ENCODE measurements at places on chromosomes 1 and 21.
A peak's percentile ranks its signal among the peaks of the same experiment; 100 is the strongest.

DNA sequence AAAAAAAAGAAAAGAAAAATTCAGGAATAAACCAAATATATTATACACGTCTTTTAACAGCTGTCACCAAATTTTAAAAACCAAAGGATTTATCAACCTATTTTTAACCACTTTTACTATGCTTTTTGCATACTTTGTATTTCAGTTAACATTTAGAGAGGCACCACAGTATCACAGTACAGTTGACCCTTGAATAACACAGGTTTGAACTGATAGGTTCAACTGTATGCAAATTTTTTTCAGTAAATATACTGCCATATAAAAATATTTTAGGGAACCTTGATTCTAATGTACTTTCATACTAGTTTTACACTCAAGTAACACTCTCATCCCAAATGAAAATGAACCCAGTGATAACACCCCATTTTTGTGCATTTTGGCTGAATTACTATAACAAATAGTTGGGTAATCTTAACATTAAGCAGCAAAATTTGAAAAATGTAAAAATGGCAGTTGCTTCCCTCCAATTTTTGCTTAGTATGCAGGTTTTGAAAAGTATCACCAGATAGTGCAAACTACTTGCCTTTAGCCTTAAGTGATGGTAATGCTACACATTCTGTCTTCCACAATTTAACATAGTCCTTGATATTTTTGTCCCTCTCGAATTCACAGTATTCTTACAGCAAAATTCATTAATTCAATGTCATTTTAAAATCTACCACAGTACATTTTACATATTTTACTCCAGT, 10.8 kb upstream of the ADCY10 start:
- no peak for DNase-seq

DNA sequence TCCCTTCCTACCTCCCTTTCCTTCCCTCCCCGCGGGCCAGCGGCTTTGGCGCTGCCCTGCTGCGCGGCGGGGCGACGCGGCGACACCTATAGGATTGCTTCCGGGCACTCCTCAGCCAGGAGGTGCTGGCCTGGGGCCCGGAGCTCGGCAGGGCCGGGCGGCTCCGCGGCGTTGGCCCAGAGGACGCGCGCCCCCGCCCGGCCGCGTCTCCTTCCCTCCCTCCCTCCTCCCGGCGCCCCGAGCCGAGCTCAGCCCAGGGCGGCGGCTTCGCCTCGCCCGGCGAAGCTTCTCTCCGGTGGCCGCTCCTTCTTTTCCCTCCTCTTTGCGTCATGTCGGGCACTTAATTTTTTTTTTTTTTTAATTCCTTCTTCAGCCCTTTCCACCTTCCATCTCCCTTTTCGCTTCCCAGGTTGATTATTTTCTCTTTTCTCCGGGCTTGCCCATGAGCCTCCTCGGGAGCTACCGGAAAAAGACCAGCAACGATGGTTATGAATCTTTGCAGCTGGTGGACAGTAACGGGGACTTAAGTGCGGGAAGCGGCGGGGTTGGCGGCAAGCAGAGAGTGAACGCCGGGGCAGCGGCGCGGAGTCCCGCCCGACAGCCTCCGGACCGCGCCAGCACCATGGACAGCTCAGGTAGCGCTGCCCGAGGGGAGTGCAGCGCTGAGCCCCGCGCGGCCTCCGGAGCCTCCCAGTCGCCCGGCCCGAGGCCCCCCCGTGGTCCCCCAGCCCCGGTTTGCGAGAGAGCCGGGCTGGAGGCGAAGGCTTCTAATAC, at the start of gene DNAJC6:
Gene DNAJC6 (plus strand): TSS at position 240 of the 774 bp plus-strand sequence. CDS start 203 bp downstream, at position 443.
- DNase-seq, result no peak

DNA sequence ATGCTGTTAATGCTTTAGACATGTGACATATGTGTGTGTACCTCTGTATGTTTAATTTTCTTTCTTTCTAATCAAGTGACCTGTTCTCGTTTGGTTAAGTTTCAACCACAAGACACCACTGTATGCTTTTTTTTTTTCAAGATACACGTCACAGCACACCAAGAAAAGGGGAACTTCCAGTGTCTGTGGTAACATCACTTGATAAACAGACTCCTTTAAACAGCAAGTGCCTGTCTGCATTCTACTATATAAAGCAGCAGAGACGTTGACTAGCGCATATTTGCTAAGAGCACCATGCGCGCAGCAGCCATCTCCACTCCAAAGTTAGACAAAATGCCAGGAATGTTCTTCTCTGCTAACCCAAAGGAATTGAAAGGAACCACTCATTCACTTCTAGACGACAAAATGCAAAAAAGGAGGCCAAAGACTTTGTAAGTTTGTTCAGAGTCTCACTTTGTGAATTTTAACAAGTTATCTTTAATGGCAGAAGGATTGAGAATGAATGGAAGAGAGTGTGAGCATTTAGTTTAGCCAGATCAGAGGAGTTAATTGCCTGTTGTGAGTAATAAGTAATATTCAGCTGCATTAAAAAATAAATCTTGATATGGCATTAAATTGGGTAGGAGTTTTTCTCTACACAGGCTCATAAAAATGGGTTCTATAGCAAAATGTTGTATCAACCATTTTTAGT, at the start of gene RGS1:
Gene RGS1 (plus strand): TSS at position 275 of the 691 bp plus-strand sequence. CDS start 20 bp downstream, at position 295.
- peak; percentile 99 for DNase-seq

DNA sequence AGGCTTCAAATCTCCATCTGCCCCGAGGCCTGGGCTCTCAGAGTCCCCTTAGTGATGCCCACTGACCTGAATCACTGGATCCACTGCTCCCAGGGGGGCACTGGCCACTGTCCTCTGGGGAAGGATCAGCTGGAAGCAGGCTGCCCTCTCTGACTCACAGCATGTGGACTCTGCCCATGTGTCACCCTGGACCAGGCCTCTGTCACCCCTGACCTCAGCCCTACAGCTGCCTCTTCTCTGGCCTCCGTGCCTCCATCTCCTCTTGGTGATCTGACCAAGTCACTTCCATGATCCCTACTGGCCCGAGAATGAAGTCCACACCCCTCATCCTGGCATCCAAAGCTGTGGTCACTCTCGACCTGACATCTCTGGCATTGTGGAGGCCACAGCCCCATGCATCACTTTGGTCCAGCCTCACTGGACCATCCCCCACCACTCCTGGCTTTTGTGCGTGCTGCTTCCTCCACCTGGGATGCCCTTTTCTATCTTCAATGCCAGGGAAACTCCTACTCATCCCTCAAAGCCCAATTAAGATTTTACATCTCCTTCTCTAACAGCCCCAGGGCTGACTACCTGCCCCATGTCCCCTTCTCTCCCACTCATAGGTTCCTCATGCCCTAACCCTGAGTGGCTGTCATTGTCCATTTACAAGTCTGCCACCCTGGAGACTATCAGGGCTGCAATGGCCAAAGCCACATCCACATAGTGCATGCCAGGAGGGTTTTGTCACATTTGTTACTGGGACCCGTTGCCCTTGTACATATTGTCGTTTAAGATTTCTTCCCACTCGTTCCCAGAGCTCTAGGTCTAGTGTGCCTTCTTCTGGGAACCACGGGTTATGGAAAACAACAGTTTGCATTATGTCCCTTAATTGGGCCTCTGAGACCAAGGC, 685.0 kb downstream of the MATN1 start:
- no peak for DNase-seq

DNA sequence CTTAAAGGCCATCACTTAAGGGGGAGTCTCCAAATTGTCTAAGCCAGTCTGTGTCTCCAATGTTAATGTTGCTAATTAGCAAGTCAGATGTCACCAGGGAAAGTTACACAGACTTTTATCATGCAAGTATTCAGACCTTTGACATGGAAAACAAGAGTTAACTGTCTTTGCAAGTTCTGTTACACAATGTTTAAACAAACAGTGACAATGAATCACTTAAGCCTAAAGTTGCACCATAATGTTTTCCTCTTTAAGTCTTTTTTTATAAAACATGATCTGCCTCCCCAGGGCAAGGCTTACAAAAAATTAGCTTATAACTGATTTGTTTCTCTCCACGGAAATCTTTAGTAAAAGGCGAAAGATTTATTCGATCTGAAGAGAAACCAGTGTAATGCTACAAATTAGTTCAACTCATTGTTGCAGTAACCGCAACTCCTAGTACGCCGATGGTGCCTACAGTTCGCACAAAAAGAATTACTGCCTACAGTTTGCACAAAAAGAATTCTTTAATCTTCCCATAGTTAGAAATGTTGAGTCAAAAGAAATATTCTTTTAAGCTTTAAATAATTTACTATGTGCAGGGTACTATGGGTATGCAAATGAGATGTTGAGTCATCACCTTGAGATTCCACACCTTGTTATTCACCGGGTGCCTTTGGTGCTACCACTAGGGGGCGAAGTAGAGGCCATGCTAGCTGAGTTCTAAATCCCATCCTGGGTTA, 45.3 kb downstream of the HHAT start:
- peak; percentile 86 for DNase-seq

DNA sequence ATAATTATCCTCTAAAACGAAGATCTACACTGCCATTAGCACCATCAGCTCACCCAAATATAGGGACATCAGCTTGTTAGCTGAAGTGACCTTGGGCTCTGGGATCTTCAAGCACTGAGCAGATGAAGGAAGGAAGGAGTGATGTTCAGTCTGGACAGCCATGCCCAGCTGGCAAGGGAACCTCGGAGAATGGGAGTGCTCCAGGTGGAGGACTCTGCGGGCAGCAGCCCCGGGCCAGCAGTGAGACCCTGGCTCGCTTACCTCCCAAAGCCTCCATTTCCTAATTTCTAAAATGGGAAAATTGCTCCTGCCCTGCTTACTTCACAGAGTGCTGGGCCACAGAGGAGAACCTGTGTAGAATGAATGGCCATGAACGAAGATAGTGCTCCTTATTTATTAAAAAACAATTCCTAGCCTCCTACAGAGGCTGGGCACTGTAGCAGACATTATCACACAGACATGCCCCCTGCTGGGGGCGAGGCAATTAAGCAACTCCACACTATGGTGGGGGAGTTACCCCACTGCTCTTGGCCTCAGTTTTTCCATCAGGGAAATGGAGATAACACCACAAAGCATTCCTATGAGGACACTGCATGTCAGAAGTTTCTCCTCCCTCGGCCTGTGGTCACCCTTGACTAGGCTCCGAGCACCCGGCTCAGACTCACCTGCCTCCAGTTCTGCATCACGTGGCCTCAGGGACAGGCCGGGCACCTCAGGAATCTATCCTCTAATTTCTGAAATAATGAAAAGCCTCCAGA, 117.6 kb downstream of the KCNN3 start:
- no peak for DNase-seq

DNA sequence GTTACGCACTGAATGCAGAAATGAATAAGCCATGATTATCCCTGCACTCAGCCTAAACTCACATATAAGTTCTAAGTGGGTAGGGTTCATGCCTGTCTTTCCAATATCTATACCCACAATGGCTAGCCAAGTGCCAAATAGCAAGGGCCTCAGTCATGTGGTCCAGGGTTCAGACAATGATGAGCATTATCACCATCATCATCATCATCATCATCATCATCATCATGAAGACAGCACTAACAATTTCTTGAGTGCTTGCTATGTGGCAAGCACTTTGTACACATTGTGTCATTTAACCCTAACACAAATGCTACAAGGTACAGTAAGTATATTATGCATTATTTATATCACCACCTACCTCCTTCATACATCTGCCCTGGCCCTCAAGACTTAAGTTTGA, 500.0 kb downstream of the AGBL4 start:
- no peak for DNase-seq

- DNase-seq, result no peak
Measured at GRCh38 chr1:170483051-170483450, 48.9 kb upstream of the GORAB start.

DNA sequence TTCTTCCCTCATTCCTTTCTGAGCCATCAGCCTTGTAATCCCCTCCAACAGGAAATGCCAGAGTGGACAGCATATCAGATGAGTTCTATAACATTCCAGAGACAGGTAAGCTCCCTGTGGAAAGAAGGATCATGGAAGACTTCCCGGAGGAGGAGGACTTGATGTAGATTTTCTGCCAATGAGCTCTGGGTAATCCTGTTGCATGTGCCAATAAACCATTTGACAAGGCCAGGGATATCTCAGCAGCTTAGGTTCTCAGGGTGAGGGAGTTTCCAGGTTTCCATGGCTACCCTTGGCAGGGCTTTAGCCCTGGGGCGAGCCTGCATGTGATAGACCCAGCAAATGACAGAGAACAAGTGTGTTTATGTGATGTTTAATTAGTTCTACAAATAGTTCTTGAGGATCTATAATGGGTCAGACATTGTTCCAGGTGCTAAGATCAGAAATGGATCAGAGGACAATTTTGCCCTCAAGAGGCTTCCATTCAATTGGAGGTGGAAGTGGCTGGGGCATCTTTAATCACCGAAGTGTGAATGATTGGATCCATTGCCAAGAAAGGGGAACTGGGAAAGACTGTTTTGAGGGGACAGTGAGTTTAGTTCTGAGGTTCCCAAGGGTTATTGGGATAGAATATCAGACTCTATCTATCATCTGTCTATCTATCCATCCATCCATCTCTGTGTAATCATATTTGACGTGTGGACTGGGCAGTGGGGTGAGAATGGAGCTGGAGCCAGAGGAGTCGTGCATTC, 6.9 kb downstream of the PLA2G5 start:
- no peak for DNase-seq

DNA sequence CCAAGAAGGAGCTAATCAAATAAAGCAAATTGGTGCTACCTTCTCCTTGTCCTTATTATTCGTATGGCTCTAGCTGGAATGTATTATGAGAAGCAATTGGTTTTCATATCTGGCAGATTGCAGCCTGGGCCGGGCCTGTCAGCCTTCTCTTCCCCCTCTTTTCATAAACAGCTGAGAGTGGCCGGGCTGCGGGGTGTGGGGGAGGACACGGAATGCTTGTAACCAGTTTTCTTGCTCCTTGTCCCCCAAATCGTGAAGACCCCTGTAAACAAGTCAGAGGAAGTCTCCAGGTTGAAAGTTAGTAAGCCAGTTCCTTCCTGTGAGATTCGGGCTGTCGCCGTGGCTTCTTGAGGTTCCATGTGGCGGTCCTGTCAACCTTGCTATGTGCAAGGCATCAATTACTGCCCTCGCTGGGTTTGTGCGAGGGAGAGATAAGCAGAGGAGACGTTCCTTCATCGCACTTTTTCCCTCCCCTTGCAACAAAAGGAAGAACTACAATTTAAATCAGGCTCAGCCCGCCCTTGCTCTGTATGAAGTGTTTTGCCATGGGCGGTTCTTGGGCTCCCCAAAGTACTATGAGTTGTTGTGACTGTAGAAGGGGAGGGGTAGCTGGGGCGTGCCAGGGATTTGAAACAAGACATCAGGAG, 450.7 kb downstream of the CAMTA1 start:
- no peak for DNase-seq

GRCh38 chr1:187415065-187415464, 586.3 kb downstream of the PLA2G4A start:
- DNase-seq, result no peak

GRCh38 chr1:106613861-106614260, 442.6 kb upstream of the PRMT6 start:
- no peak for DNase-seq

DNA sequence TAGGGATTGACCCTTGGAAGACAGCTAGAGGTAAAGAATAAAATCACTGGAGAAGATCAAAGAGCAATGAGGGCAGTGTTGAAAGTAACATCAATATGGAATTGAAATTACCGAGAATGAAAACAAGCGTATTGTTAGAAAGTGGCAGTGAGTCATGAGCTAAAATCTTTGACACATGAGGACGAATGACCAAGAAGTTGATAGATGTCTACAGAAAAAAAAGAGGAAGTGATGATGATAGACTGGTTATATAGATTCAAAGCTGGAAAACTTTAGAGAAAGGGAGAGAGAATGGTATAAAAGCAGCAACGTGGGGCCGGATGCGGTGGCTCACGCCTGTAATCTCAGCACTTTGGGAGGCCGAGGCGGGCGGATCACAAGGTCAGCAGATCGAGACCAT, 12.5 kb upstream of the DNM3 start:
- no peak for DNase-seq
